ENCODE measurements at places on chromosomes 5 and 9.
A peak's percentile ranks its signal among the peaks of the same experiment; 100 is the strongest.

GRCh38 chr9:124399968-124400940 lies 15.0 kb downstream of the PSMB7 start:
- no peak for DNase-seq

DNA sequence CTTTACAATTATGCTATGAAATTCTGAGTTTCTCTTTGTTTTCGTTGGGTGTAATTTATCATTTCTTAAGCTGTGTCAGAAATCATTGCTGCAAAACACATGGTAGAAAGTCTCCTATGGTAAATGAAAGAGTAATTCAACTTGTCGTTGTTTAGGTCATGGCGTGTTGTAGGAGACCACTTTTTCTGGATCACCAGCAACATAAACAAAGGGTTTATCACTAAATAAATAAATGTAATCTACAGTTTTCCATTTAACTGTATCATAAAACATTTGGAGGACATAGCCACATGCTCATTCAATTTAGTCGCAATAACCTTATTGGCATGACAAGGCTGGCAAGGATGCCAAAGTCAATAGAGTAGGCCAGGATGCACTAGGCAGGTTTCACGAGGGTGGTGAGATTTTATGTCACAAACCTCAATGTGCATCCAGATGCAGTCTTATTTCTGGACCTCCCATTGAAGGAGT lies 154.4 kb upstream of the ERCC6L2 start:
- no peak for DNase-seq

GRCh38 chr5:112200131-112200530 lies 218.9 kb downstream of the EPB41L4A start:
- no peak for DNase-seq

- no peak for DNase-seq
Measured at GRCh38 chr5:81757404-81757803, 6.5 kb upstream of the SSBP2 start.

- DNase-seq = no peak
Measured at GRCh38 chr5:16671208-16671607, 54.4 kb upstream of the RETREG1 start.

DNA sequence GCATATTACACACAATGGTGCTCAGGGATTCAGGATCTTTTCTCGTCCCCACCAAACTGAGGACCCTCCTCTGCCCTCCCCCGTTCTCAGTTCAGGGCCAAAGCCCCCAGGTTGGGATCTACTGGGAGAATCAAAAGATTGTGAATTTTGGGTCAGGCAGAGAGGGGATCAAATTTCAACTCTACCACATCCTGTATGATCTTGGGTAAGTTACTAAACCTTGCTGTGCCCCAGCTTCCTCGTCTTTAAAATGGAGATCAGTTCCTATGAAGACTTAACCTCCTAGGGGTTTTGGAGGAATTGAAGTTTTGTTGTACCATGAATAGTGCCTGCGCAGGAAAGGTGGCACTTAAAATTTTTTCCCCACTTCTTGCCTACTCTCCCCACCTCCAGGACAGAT lies 62.4 kb downstream of the RAI14 start:
- no peak for DNase-seq

DNA sequence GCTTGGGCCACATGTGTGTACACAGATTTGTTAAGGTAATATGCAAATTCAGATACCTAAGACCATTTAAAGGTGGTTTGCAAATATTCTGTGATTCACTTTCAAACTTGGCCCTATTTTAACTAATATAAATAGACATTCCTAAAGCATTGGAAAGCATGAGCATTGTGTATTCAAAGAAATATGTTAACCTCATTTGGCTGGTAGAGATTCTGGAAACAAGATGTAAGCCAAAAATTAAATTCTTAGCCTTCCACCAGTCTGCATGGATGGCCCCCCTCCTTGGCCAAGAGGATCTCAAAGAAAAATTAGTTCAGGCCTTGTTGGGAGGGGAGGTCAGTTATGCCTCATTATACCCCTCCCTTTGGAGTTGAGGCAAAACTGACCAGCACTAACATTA lies 38.7 kb upstream of the C6 start:
- DNase-seq = no peak

- no peak for DNase-seq
Measured at GRCh38 chr5:179840766-179841165, 17.9 kb downstream of the MRNIP start.

- DNase-seq = no peak
Measured at GRCh38 chr5:126647071-126647470, 46.3 kb downstream of the PHAX start.

- no peak for DNase-seq
Measured at GRCh38 chr5:17434982-17435381, 63.0 kb upstream of the TAF11L2 start.

DNA sequence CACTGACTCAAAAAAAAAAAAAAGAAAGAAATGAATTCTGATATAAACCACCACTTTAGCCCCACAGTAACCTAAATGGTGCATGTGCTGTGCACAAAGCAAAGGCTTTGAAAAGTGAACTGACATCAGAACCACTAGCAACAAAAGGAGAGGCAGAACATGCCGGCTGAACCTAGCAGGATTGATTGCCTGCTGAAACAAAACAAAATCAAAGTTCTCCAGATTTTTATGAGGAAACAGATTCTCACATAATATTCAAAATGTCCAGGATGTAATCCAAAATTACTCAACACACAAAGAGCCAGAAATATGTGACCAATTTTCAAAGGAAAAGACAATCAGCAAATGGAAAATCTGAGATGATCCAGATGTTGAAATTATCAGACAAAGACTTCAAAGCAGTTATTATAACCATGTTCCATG lies 37.9 kb downstream of the UBTD2 start:
- no peak for DNase-seq

DNA sequence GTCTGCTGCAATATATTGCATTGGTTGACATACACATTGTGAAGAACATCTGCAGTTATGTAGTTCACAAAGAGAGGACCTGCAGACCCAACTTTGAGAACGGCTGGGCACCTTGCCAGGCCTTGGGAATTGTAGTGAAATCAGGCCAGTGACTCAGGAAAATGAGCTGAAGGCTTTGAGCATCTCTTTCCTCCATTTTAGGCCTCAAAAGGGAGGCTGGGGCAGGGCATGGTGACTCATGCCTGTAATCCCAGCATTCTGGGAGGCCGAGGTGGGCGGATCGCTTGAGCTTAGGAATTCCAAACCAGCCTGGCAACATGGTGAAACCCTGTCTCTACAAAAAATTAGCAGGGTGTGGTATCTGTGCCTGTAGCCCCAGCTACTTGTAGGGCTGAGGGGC lies 1.4 kb upstream of the IPPK start:
- peak; percentile 80 for DNase-seq

DNA sequence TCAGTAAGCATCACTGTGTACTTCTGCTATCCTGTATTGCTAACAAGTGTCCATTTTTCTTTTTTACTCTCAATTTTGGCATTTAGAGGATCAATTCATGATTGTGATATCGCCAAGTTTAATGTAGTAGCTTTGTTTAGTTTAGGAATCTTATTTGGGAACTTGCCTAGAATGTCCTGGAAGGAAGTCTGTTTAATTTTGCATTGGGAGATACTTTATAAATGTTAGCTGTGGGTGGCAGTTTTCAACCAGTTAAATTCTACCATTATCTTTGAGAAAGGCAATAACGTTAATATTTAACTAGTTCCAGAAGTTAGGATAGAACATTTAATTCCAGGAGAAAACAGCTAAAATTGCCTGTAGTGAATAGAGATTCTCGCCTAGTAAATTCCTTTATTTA lies 78.6 kb downstream of the PBX3 start:
- no peak for DNase-seq

DNA sequence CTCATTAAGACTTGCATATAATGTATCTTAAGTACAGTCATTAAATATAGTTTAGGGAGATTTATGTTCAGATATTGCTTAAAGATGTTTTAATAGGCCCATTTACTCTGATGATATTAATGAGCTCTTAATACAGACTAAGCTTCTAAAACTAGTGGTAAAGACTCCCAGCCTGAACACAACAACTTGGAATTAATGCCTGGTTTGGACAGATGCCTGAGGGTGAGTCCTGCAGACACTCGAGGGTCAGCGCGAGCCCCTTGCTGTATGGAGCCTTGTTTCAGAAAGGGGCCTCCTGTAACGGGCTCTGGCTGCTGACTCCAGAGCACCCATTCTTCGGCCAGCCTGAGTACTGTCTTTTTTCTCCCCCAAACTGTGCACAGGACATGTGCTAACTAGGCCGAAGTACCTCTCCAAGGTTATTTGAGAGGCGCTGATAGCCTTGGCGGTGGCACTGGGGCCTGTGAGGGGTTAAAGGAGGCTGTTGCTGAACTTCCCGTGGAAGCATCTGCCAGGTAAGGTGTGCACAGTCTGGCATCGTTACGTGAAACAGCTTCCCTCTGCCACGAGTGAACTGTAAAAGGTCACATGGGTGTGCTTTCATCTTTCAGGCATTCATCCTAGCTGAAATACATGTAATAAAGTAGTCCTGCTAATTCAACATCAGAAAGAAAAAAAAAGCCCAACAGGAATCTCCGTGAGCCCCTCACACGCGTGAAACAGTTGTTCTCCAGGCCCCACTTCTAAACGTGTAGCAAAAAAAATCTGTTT lies 113.4 kb downstream of the MVB12B start:
- DNase-seq = no peak

DNA sequence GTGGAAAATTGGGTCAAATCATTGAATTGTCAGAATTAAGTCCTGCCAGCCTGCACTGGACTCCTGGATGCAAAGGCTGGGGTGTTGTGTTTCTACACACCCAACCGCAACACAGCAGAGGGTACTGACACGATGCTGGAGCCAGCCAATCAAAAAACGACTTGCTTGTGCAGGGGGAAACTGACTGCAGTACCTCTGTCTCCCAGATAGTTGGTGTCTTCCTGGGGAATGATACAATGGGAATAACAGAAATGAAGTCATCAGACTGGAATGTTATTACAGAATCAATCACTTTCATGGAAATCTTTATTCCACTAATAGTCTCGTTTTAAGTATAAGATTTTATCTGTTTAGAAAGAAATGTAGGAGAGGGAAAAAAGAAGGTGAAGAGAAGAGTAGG lies 330.3 kb downstream of the MLLT3 start:
- peak; percentile 44 for DNase-seq

GRCh38 chr9:4167728-4168127 lies 132.1 kb downstream of the GLIS3 start:
- DNase-seq = no peak

GRCh38 chr5:154278186-154278585 lies 87.7 kb downstream of the GALNT10 start:
- DNase-seq = no peak

DNA sequence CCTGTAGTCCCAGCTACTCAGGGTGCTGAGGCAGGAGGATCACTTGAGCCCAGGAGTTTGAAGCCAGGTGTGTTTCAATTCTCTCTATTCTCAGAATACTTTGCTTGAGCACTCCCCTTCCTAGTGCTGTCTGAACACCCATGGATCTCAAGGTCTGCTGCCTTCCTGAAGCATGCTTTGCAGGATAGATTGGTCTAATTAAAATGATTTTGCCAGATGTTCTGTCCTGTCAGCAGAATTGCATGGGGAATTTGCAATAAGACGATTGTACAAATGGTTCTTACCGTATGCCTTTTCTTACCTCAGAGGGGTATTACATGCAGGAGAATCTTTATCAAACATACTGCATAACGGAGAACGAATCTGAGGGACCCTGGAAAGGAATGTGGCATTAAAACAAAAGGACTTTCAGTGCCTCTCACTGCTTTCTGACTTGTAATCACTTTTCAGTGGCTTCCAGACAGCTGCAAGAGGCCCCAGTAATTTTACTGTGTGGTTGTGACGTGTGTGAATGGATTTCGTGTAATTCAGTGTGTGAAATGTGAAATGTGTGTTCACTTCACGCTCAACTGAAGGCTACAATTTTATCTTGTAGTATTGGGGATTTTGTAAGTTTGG lies 587.2 kb upstream of the SEMA6A start:
- DNase-seq = no peak

DNA sequence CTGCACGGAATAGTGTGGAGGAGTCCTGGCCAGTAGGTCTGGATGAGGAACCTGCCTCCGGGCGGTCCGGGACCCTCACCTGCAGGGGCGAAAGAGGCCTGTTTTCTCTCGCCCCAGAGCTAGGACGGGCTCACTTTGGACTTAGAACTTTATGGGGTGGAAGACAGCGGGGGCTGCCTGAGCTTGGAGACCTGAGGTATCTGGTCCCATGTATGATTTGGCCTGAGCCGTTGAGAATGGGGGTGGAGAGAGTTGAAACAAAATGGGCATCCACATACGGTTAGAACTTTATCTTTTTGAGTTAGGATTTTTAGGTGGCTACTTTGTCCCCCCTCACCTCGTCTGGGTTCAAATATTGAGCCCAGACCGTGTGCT lies 681 bp upstream of the ETF1 start:
- no peak for DNase-seq

GRCh38 chr5:67651180-67651579 lies 454.6 kb upstream of the CD180 start:
- DNase-seq = no peak

- no peak for DNase-seq
Measured at GRCh38 chr5:179385914-179386313, 40.7 kb upstream of the ADAMTS2 start.

DNA sequence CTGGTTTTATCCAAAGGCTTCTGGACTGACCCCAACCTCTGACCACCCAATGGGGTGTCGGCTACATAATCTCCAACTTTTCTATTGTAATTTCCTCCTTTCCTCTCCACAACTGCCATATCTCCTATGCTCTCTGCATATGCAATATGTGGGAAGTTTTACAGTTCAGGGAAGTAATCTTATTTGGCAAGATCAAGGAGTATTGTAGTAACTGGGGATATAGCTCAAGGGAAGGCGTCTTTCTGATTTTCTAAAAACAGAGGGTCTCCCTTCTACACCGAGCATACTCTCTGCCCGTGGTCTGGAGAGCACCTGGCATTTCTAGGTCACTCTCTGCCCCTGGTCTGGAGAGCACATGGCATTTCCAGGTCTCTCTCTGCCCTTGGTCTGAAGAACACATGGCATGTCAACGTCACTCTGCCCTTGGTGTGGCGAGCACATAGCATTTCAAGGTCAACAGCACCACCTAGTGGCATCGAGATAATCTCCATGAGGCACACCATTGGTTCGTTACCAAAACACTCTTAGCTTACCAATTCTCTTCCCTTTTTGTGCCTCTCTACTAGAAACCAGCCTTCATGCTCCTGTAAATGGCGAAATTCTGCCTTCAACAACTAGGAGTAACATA lies 616.4 kb upstream of the NUDT12 start:
- peak; percentile 89 for DNase-seq

Data from A172 (cell line).